Stimulated activated CD8-positive, alpha-beta memory T cell treated with anti-CD3 and anti-CD28 coated beads, Interleukin-15, amount 100 ng/mL, for 4 hours (primary cell): ENCODE measurements at places on chromosomes 5 and 9.

GRCh38 chr5:176774216-176775171 is 35.9 kb upstream of the UNC5A start:
- no peak for DNase-seq

GRCh38 chr9:126164796-126165525 is 161.7 kb upstream of the MVB12B start:
- no peak for DNase-seq

DNA sequence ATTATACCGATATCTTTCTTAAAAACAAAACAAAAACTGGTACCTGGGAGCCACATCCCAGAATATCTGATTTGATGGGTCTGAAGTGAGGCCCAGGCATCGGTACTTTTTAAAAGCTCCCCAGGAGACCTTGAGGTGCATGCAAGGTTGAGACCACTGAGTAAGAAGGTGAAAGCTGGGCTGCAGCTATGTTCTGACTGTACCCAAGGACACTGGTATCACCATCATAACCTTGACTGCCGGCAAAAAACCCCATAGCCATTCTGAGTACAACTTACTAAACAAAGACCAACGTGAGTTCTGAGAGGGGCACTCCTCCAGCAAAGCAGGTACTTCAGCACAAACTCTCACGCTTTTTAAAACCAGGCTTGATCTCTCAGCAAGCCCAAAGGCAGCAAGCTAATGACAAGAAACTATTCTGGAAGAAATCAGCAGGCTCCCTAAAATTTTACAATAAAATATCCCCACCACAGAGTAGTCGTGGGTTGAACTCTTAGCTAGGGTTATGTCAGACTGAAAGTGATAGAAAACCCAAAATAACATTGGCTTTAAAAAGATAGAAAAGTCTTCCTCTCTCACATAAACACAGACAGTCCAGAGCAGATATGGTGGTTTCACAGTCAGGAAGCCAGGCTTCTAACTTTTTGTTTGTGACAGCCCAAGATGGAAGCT is 263.9 kb downstream of the SAXO1 start:
- no peak for DNase-seq

GRCh38 chr5:62642468-62642867 is 63.8 kb downstream of the LRRC70 start:
- DNase-seq = no peak

GRCh38 chr5:2948875-2949274 is 197.4 kb upstream of the IRX2 start:
- DNase-seq = no peak

- DNase-seq = no peak
Observed at GRCh38 chr9:14271093-14271673, 42.8 kb downstream of the NFIB start.

- DNase-seq = no peak
Observed at GRCh38 chr5:175690586-175690985, 32.7 kb downstream of the HRH2 start.

DNA sequence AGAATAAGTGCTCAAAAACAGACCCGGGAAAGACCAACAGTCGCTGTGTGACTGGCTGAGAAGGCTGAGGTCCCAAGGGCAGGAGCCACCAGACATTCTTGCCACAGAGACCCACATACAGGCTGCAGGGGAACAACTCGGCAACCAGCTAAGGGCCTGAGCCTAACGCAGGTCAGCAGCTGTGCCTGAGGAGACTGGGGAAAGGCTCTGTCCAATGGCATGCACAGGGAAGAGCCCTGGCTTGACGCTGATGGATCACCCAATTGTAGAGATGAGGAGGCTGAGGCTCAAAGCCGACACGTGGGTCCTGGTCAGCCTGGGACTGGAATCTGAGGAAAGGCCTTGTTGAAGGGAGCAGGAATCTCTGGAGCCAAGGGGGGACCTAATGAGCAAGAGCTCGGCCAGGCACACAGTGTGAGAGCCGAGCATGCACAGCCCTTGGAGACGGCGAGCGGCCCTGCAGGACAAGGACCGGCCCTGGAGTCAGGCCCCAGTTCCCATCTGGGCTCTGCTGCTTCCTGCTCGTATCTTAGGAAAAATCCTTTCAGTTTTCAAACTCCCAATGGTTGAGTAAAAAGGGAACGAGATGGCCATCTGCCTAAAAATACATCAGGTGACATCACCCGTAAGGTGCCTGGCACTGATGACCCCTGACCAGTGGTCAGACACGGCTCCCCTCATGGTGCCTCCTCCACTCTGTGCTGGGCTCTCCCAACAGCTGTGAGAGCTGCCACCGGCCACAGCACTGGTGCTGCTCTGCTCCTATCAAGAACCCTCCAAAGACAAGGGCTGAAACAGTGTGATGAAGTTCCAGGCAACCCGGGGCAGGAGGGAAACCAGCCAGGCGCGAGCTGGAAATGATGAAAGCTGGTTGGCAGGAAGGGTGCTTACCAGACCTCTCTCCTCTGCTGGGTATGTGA is 16.4 kb downstream of the LMAN2 start:
- no peak for DNase-seq

GRCh38 chr9:134503301-134504105 is 138.1 kb upstream of the COL5A1 start:
- no peak for DNase-seq

DNA sequence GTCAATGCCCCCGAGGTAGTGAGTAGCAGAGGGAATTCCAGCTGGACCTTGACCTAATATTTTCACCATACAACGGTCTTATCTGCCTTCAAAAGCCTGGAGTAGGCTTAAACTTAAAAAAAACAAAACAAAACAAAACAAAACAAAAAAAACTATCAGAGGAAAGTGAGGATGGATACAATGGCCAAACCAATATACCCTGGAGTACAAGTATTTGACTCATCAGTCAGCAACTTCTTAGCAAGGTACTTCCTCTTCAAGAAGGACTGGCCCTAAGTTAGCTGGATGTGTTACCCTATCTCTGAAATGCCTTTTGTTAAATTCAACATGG is 160.6 kb upstream of the GNA14 start:
- no peak for DNase-seq

DNA sequence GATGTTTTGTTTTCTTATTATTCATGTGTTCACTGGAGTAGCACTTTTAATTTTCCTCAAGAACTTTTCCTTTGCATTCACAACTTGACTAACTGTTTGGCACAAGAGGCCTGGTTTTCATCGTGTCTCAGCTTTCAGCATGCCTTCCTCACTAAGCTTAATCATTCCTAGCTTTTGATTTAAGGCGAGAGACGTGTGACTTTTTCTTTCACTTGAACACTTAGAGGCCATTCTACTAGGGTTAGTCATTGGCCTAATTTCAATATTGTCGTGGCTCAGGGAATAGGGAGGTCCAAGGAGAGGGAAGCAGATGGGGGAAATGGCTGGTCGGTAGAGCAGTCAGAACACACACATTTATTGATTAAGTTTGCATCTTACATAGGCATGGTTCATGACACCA is 94.0 kb downstream of the ZNF462 start:
- DNase-seq = no peak

DNA sequence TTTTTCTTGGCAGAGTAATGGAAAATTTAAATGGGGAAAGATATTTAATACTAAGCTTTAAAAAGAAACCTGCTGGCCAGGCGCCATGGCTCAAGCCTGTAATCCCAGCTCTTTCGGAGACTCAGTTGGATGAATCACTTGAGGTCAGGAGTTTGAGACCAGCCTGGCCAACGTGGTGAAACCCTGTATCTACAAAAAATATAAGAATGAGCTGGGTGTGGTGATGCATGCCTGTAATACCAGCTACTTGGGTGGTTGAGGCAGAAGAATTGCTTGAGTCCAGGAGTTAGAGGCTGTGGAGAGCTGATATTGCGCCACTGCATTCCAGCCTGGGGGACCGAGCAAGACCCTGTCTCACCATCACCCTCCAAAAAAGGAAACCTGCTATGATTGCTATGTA is 32.8 kb downstream of the TUT7 start:
- no peak for DNase-seq

DNA sequence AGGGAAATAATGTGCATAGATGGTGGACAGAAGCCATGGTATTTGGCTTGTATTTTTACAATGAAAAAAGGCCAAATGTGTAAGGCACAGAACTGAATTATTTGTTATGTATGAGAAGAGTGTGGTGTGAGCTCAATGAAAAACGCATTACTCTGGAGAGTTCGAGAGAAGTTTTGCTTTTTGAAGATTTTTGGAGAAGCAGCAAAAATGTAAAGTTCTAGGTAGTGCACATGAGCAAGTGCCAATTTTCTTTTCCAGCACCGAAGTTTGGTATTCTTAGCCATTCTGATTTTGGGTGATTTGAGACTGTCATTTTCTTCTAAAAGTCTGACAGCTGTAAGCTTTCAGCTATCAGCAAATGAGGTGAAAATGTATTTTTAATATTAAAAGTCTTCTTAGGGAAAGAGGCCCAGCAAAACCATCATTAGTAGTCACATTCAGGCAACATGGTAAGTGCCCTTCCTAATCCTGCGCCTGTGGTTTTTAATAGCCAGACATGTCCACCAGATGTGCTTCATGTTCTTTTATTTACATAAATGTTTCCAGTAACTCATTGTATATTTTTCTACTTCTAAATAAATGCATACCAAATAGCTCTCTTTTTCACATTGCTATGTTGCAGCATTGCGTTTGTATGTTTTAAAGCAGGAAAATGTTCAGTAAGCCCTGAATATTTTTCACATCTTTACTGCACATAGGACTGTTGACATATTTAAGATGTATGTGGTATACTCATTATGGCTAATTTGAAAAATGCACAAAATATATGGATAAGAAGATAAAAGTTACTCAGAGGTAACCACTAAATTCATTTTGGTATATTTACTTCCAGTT is 50.4 kb downstream of the RASGRF2 start:
- no peak for DNase-seq

GRCh38 chr5:40480392-40480791 is 199.3 kb upstream of the PTGER4 start:
- DNase-seq = no peak

DNA sequence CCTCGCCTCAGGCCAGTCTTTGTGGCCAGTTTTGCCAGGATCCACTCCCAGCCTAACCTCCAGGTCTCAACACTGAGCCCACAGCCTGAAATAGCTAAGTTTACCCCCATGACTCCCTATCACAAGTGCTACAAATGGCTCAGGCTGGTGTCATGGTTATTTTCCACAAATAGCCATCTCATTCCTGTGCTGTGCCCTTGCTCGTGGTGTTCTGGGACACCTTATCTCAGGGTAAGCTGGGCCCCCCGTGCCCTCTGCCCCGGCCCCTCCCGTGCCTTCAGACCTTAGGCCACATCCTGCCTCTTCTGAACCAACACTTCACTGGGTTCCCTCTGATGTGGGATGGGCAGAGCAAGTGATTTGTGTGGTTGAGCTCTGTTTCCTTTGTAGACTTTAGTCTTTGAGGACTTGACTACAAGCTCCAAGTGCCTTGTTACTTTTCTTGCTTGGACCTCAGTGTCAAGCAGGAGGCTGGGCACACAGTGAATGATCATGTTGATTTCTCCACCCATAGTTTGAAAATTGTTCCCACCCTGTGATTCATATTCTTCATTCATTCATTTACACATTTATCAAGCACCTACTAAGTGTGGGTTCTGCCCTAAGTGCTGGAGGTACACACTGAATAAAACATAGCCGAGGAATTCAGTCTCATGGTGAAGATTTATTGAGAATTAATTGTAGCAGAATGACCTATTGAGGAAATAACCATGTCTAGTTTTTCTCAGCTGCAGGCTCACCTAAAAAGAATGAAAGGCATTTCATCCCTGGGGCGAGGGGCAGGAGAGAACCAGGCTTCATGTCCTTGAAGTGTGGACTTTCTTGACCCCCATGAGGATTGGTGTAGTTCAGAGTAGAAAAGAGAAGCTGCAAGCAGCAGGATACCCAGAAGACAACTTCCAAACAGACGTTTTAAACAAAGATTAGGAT is 84.5 kb upstream of the CTNNA1 start:
- DNase-seq = no peak

DNA sequence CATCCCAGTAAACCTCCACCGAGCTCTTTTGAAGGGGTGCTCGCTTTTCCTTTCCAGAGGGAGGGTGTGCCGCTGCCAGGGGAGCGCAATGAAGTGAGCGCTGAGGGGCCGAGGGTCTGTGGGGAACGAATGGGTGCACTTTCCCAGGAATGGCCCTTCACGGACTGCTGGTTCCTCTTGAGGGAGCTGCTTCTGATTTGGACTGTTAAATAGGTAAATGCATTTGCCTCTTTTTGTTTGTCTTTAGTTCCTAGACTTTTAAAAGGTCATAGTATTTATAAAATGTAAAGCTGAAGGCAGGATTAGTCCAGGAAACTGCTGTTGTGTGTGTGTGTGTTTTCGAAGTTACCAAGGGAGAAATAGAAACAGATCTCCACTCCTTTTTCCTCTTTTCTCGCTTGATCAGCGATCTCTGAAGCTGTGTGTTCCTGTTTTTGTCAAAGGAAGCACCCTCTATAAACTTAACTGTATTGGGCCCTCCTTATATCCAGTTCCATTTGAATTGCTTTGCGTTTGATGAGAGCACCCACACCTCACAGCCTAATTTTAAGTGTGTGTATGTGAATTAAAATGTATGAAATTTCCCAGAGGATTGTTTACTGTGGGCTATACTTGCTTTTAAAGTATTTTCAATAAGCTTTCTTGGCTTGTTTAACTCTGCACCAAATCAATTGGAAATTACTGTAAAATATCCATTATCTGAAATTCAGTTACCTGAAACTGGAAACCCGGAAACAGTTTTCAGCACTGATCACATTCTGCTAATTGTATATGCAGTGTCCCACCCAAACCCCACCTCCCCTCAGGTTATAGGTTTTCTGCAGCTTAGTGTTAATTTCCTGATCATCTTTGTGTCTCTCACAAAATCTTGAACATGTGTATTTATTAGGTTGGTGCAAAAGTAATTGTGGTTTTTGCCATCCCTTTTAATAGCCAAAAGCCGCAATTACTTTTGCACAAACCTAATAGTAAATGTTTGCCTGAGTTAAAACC is 966 bp downstream of the SNX2 start:
- no peak for DNase-seq

DNA sequence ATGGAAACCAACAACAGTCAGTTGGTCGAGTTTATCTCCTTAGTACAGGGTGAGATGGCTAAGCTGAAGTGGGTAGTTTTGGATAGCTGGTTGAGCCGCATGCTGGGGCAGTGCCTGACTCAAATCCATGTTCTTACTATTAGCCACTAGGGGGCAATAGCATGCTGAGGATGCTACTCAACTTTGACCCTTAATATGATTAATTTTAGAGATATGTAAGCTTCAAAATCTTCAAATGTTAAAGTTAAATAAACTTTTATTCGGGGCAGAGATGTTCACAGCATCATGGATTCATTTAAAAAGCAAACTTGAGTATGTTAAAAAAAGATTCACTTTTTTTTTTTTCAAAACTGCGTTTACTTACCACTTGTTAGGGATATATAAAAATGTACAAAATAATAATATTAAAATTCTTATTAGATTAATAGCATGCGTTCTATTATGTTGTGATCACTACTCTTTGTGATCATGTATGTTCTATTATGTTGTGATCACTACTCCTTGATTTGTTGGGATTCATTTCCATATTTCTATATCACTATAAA is 57.0 kb downstream of the C9orf153 start:
- no peak for DNase-seq

GRCh38 chr5:167819406-167819805 is 472.0 kb upstream of the WWC1 start:
- DNase-seq = no peak

- DNase-seq = no peak
Observed at GRCh38 chr9:12884736-12885395, 110.0 kb downstream of the LURAP1L start.

- DNase-seq = no peak
Observed at GRCh38 chr5:65418661-65419060, 63.1 kb downstream of the ADAMTS6 start.
